Activated CD4-positive, alpha-beta memory T cell treated with anti-CD3 and anti-CD28 coated beads, Interleukin-2, amount 10 ng/mL, durations not matched to agents 7 days and 5 days (primary cell): ENCODE measurements at places on chromosomes 4 and X.

- H3K27me3 ChIP-seq = no peaks in the 10 kb centered on the region
- no peak overlapping the region for H3K27ac ChIP-seq
- H3K36me3 ChIP-seq = no peaks in the 10 kb centered on the region
- DNase-seq = no peak
Observed at GRCh38 chr4:104210420-104210819, 284.3 kb downstream of the CXXC4 start.

- no peaks in the 10 kb centered on the region for H3K27me3 ChIP-seq
- DNase-seq = no peak
- no peak overlapping the region for H3K27ac ChIP-seq
- H3K4me1 ChIP-seq = no peaks in the 10 kb centered on the region
- no peak overlapping the region for H3K4me3 ChIP-seq
Observed at GRCh38 chr4:126630230-126630629, 1002.5 kb upstream of the INTU start.

- H3K27me3 ChIP-seq = peaks cover 9% of the 10 kb centered on the region
- peak overlapping the region; percentile 87 for H3K4me3 ChIP-seq
- no peaks in the 10 kb centered on the region for H3K36me3 ChIP-seq
- peak; percentile 45 for DNase-seq
- H3K27ac ChIP-seq = peak overlapping the region; percentile 31
Observed at GRCh38 chrX:150899191-150899757, 806 bp upstream of the CD99L2 start.

DNA sequence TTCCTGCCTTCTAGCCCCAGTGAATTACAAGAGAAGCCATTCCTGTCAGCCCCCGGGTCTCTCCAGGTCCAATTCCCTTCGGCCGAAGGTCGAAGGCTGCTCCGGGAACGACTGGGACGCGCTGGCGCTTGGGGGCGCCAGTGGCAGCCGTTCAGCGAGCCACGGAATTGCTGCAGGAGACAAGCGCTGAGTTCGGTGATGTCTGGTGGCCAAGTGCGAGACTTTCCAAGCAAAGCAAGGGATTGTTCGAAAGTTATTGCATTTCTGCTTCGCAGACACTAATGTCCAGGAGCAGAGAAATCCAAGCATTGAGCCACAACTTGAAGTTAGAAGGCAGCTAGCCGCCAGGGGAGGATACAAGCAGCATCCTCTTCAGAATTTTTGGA, 1.1 kb upstream of the DKK2 start:
- no peak for DNase-seq
- no peak overlapping the region for H3K27ac ChIP-seq
- peaks cover 2% of the 10 kb centered on the region for H3K36me3 ChIP-seq
- H3K27me3 ChIP-seq = peaks cover 47% of the 10 kb centered on the region

- no peak overlapping the region for H3K27ac ChIP-seq
- no peaks in the 10 kb centered on the region for H3K36me3 ChIP-seq
- DNase-seq = no peak
- H3K4me1 ChIP-seq = no peaks in the 10 kb centered on the region
- no peaks in the 10 kb centered on the region for H3K27me3 ChIP-seq
- H3K4me3 ChIP-seq = no peak overlapping the region
Observed at GRCh38 chr4:35229021-35229420, 1015.3 kb downstream of the ARAP2 start.

GRCh38 chrX:113389846-113390245, 549.2 kb upstream of the AMOT start:
- no peaks in the 10 kb centered on the region for H3K27me3 ChIP-seq
- H3K27ac ChIP-seq = no peak overlapping the region
- H3K4me3 ChIP-seq = no peak overlapping the region
- no peak for DNase-seq

- H3K36me3 ChIP-seq = no peaks in the 10 kb centered on the region
- H3K4me1 ChIP-seq = no peaks in the 10 kb centered on the region
- peaks cover 2% of the 10 kb centered on the region for H3K27me3 ChIP-seq
- H3K27ac ChIP-seq = no peak overlapping the region
- H3K4me3 ChIP-seq = no peak overlapping the region
- DNase-seq = no peak
Observed at GRCh38 chr4:15188605-15189539, 186.6 kb downstream of the CPEB2 start.

DNA sequence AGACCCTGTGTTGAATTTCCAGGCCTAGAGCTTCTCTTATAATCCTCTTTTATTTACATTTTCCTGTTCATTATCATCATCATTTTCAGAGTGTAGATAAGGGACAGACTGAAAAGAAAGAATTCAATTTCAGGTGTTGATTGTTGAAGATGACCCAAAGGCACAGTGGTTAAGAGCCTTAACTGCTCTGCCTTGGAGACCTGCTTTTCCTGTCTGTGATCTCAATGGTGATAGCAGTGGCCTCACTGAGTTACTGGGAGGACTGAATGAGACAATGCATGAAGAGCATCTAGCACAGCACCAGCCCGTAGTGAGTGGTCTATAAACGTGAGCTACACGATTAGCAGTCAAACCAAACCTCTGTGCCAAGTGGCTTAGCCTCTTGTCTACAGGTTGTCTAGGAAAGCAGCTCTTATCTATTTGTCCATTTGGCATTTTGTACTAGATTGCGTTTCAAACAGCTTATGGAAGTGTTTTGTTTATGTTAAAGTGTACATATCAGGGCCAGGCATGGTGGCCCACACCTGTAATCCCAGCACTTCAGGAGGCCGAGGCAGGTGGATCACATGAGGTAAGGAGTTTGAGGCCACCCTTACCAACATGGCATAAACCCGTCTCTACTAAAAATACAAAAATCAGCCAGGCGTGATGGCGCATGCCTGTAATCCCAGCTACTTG, 41.5 kb downstream of the SETD7 start:
- no peaks in the 10 kb centered on the region for H3K27me3 ChIP-seq
- H3K4me1 ChIP-seq = peaks cover 5% of the 10 kb centered on the region
- no peak overlapping the region for H3K27ac ChIP-seq
- no peak overlapping the region for H3K4me3 ChIP-seq
- no peak for DNase-seq
- peaks cover 55% of the 10 kb centered on the region for H3K36me3 ChIP-seq
